ENCODE measurements at places on chromosomes 1 and 21.

- H3K27ac ChIP-seq, result no peak overlapping the region
- H3K27me3 ChIP-seq, result no peaks in the 10 kb centered on the region
- no peak for DNase-seq
- H3K4me1 ChIP-seq, result no peaks in the 10 kb centered on the region
- no peak overlapping the region for H3K4me3 ChIP-seq
- peaks cover 9% of the 10 kb centered on the region for H3K36me3 ChIP-seq
Observed at GRCh38 chr1:44867801-44868200, 24.7 kb upstream of the PTCH2 start.

- H3K36me3 ChIP-seq, result no peaks in the 10 kb centered on the region
- DNase-seq, result peak; percentile 79
- peaks cover 3% of the 10 kb centered on the region for H3K4me1 ChIP-seq
Observed at GRCh38 chr1:89842567-89843272, 21.9 kb downstream of the LRRC8D start.

GRCh38 chr1:56191369-56191768 lies 388.0 kb downstream of the PLPP3 start:
- H3K4me3 ChIP-seq, result no peak overlapping the region
- H3K4me1 ChIP-seq, result no peaks in the 10 kb centered on the region
- H3K27ac ChIP-seq, result no peak overlapping the region
- DNase-seq, result no peak

DNA sequence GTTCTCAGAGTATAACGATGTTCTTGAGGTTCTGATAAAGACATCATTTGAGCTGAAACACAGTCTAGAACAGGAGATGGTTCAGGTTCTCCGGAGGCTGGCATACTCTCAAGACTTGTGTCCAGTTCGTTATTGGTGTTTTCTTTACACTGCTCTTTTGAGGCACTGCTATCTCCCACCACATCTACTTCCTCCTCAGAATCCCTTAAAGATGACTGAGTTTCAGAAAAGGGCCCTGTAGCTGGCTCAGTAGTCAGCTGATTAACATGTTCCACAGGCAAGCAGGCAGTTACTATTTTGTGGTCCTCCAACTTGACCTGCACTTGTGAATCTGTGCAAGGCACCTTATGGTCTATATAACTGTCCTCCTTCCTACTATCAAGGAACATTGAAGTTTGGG lies 50.2 kb downstream of the ZZZ3 start:
- no peak for DNase-seq
- no peaks in the 10 kb centered on the region for H3K27me3 ChIP-seq
- H3K4me1 ChIP-seq, result no peaks in the 10 kb centered on the region
- H3K36me3 ChIP-seq, result peaks cover 13% of the 10 kb centered on the region
- H3K27ac ChIP-seq, result no peak overlapping the region

DNA sequence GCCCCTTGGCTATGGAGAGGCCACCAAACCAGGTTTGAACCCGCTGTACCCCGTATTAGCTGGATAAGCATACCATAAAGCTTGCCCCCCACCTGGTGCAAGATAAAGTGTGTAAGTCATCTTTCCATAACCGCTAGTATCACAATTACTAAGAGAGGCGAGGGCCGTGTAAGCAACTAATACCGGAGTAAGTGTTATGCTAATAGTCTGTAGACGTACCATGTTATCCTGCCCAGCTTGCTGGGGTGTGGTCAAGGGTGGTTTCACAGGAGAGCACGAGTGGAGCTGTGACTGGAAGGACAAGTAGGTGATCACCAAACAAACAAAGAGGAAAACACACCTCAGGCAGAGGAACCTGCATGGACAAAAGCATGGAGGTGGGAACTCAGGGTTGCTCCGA lies 3.6 kb upstream of the TNFRSF1B start:
- H3K4me3 ChIP-seq, result no peak overlapping the region
- peaks cover 3% of the 10 kb centered on the region for H3K27me3 ChIP-seq
- H3K4me1 ChIP-seq, result peaks cover 32% of the 10 kb centered on the region
- H3K36me3 ChIP-seq, result no peaks in the 10 kb centered on the region
- no peak overlapping the region for H3K27ac ChIP-seq
- no peak for DNase-seq

DNA sequence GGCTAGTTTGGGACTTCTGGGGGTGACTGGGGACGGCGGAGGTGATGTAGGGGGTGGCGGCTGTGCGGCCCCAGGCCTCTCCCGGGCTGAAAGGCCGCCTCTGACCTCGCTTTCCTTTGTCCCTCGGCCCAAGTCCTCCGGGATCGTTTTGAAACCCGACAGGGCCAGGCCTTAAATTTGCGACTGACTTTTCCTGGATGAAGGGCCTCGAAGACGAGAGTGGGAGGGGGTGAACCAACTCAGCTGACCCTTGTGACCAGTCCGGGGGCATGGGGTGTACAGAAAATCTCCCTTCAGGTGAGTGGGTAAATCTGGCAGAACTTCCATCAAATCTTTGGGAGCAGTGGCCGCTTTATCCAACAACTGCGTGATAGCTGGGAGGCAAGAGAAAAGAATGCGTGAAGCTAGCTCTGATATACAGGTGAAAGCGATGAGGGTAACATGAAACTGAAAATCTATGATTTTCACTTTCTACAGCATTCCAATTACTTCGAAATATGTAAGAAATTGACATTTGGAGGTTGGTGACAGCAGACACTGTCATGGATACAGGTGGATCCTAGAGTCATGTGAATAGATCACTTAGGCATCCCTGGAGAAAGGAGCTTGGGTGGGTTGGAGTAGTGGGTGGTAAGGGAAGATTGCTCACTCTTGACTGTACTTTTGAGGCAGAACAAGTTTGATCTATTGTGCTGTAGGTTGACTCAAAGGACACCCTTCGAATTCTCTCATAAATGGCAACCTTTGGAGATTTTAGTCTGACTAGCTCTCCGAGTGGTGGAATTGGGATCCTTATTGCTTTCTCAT lies 885 bp downstream of the AHCYL1 start:
- H3K27me3 ChIP-seq, result no peaks in the 10 kb centered on the region
- H3K4me1 ChIP-seq, result peaks cover 16% of the 10 kb centered on the region
- peaks cover 21% of the 10 kb centered on the region for H3K36me3 ChIP-seq

DNA sequence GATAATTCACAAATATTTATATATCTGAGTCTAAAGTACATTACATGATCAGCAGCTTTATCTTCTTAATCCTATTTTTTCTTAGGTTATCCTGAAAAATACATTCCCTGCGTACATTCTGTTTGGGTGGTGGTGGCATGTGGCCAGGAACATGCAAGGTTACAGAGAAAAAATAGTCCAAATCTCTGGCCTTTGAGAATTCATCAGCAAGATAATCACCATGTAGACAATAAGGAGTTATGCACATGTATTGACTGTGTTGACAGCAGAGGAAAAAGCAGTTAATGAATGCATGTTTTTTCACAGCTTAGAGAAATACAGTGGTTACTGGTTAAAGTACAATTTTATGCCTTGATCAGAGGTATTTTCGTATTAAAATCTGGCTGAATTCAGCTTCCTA lies 49.0 kb downstream of the ABCA4 start:
- H3K4me3 ChIP-seq, result no peak overlapping the region
- no peak for DNase-seq
- peaks cover 16% of the 10 kb centered on the region for H3K4me1 ChIP-seq

GRCh38 chr1:80910426-80910825 lies 890.3 kb upstream of the ADGRL2 start:
- H3K27me3 ChIP-seq, result no peaks in the 10 kb centered on the region
- no peaks in the 10 kb centered on the region for H3K36me3 ChIP-seq
- H3K27ac ChIP-seq, result no peak overlapping the region

DNA sequence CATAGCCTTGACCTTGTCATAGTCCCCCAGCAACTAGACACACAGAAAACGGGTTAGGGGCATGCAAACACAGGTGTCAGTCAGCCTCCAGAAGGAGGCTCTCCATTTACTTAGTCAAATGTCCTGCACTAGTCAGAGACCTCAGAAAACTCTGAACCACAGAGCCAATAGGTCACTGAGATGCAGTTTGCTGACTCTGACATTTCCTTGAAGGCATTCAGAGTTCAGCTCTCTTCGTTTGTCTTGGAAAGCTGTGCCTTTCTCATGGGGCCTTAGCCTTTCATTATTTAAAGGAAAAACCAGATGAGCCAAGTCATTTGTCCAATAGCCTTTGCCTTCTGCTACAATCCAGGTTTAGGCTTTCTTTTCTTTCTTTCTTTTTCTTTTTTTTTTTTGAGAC lies 3.5 kb downstream of the OLFML2B start:
- H3K27me3 ChIP-seq, result no peaks in the 10 kb centered on the region
- H3K27ac ChIP-seq, result no peak overlapping the region
- DNase-seq, result no peak

- DNase-seq, result no peak
- H3K36me3 ChIP-seq, result no peaks in the 10 kb centered on the region
- H3K4me1 ChIP-seq, result peaks cover 2% of the 10 kb centered on the region
- H3K4me3 ChIP-seq, result no peak overlapping the region
Observed at GRCh38 chr21:37214952-37215351, 52.2 kb downstream of the VPS26C start.

DNA sequence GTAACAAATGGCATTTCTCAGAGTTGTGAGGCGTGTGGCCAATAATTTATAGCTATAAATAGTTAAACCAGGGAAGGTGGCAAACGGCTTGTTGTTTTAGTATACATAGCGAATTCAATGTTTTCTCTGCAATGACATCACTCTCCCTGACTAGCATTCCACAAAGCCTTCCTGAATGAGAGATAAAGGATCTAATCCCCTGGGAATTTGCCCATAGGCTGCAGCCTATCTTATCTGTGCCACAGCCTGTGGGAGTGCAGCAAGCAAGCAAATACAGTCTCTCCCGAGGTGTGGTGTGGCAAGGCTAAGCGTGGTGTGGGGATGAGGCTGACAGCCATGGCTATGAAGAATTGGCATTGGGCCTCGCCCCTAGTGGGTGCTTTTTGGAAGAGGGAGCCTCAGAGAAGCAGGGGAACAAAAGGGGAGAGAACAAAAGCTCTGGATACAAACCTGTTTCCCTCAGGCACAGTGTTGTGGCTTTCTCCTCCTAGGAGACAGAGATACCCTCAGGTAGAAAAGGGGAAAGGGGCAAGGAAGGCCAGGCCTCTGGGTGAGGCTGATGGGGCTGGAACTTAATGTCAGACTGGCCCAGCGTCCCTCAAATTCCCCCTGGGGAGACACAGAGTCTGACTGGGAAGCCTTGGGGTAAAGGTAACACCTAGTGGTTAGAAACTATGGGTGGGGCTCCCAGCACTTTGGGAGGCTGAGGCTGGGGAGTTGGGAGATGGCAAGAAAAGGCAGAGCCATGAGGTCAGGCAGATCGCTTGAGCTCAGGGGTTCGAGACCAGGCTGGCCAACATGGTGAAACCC lies 8.9 kb downstream of the TAGLN2 start:
- peak; percentile 88 for DNase-seq
- H3K36me3 ChIP-seq, result peaks cover 46% of the 10 kb centered on the region
- no peaks in the 10 kb centered on the region for H3K27me3 ChIP-seq
- H3K4me3 ChIP-seq, result no peak overlapping the region
- H3K27ac ChIP-seq, result peak overlapping the region; percentile 89

- H3K27me3 ChIP-seq, result no peaks in the 10 kb centered on the region
- no peak overlapping the region for H3K27ac ChIP-seq
- no peaks in the 10 kb centered on the region for H3K36me3 ChIP-seq
- H3K4me1 ChIP-seq, result no peaks in the 10 kb centered on the region
- DNase-seq, result no peak
- H3K4me3 ChIP-seq, result no peak overlapping the region
Observed at GRCh38 chr1:78369546-78369945, 121.2 kb upstream of the PTGFR start.

- H3K4me1 ChIP-seq, result peaks cover 15% of the 10 kb centered on the region
- peaks cover 45% of the 10 kb centered on the region for H3K36me3 ChIP-seq
- DNase-seq, result no peak
- H3K4me3 ChIP-seq, result no peak overlapping the region
Observed at GRCh38 chr1:25815208-25816111, 4.3 kb upstream of the MTFR1L start.

- H3K27ac ChIP-seq, result no peak overlapping the region
- no peak for DNase-seq
- H3K27me3 ChIP-seq, result peaks cover 3% of the 10 kb centered on the region
- H3K36me3 ChIP-seq, result no peaks in the 10 kb centered on the region
- H3K4me1 ChIP-seq, result peaks cover 2% of the 10 kb centered on the region
Observed at GRCh38 chr21:44649521-44650100, 3.4 kb downstream of the KRTAP10-11 start.

DNA sequence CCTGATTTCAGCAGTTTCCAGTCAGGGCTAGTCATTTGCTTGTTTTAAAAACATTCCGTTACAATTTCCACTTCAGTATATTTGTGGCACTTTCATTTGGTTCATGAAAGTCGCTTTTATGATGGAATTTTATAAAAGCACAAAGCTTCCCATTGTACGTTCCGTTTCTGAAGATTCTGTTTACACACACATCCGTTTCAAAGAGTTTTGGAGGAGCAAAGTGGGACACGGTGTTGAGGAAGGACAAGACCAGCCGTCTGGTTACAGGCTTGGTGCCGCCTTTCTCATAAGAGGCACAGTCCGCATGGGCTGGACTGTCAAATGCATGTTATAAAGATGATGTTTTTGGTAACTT lies 60.3 kb downstream of the FAAP20 start:
- no peak overlapping the region for H3K4me3 ChIP-seq
- H3K36me3 ChIP-seq, result no peaks in the 10 kb centered on the region
- no peak for DNase-seq
- H3K27ac ChIP-seq, result no peak overlapping the region

- H3K36me3 ChIP-seq, result peaks cover 9% of the 10 kb centered on the region
- no peak for DNase-seq
- peaks cover 5% of the 10 kb centered on the region for H3K4me1 ChIP-seq
- no peak overlapping the region for H3K4me3 ChIP-seq
Observed at GRCh38 chr1:244393604-244394176, 58.0 kb downstream of the ADSS2 start.

GRCh38 chr1:179550746-179551682 lies 24.7 kb downstream of the NPHS2 start:
- no peak overlapping the region for H3K4me3 ChIP-seq
- peak; percentile 48 for DNase-seq
- H3K4me1 ChIP-seq, result no peaks in the 10 kb centered on the region
- H3K27ac ChIP-seq, result no peak overlapping the region
- no peaks in the 10 kb centered on the region for H3K36me3 ChIP-seq
- H3K27me3 ChIP-seq, result peaks cover 10% of the 10 kb centered on the region

DNA sequence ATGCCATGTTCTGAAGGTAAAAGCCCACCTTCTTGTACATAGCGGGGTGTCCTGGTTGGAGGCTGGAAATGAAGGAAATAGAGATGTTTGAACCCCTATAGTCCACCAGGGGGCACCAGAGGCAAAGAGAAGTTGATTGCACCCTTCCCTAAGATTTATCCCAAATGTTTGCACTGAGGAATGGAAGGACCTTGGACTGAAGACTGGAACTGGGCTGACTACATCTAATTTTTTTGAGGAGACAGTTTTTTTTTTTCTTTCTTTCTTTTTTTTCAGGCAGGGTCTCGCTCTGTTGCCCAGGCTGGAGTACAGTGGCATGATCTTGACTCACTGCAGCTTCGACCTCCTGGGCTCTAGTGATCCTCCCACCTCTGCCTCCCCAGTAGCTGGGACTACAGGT lies 55.3 kb upstream of the EIF4G3 start:
- H3K4me1 ChIP-seq, result peaks cover 6% of the 10 kb centered on the region
- H3K27ac ChIP-seq, result no peak overlapping the region
- no peaks in the 10 kb centered on the region for H3K27me3 ChIP-seq

GRCh38 chr1:60899464-60899863 lies 182.9 kb upstream of the NFIA start:
- no peak overlapping the region for H3K27ac ChIP-seq
- H3K27me3 ChIP-seq, result no peaks in the 10 kb centered on the region
- no peaks in the 10 kb centered on the region for H3K36me3 ChIP-seq
- H3K4me1 ChIP-seq, result no peaks in the 10 kb centered on the region
- H3K4me3 ChIP-seq, result no peak overlapping the region

All from mesenchymal stem cell (in vitro differentiated cells and primary cell).